ENCODE measurements at places on chromosomes 5 and 9.

- no peak for DNase-seq
Observed at GRCh38 chr5:155838394-155838793, 488.6 kb upstream of the SGCD start.

DNA sequence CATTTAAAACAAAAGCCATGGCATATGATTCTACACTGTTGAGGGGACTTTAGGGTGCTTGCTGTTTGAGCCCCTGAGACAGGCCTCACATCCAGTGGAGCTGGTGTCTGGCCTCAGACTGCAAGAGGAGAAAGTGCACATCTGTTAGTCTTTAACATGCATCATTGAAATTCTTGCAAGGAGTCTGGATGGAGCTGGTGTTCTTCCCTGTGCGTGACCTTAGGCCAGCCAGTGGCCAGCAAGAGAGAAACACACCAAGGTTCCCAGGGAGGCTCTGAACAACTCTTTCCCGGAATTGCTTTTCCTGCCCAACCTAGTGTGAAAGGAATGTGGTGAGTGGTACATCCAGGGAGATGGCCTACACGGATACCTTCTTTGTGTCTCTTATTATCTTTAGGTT lies 282.8 kb upstream of the TNC start:
- no peak for DNase-seq

GRCh38 chr5:135833961-135834638 lies 363 bp upstream of the SLC25A48 start:
- DNase-seq = no peak

DNA sequence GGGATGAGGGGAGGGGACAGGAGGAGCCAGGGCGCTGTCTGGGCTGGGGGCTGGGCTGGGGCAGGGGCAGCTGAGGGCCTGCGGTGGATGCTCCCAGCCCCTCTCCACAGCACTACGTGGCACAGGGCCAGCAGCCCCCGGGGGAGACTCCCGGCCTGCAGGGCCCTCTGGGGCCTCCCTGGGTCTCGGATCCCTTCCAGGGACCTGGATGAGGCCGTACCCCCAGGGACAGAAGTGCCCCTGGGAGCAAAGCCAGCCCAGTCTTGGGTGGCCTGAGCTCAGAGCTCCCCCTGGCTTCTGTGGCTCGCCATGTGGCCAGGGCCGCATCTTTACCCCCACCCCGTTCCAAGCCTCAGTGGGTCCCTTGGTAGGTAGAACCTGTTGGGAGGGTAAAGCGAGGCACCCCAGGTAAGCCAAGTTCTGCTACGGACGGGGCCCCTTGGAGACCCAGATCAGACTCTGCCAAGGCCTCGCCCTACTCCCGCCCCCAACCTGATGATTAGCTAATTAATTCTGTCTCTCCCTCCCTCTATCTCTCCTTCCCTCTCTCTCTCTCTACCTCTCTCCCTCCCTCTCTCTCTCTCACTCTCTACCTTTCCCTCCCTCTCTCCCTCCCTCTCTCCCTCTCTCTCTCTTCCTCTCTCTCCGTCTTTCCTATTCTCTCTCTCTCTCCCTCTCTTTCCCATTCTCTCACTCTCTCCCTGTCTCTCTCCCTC lies 24.3 kb downstream of the KCNT1 start:
- DNase-seq = no peak

- no peak for DNase-seq
Observed at GRCh38 chr5:53411388-53411787, 69.0 kb upstream of the FST start.

GRCh38 chr9:136297016-136297691 lies 6.7 kb downstream of the CCDC187 start:
- no peak for DNase-seq

DNA sequence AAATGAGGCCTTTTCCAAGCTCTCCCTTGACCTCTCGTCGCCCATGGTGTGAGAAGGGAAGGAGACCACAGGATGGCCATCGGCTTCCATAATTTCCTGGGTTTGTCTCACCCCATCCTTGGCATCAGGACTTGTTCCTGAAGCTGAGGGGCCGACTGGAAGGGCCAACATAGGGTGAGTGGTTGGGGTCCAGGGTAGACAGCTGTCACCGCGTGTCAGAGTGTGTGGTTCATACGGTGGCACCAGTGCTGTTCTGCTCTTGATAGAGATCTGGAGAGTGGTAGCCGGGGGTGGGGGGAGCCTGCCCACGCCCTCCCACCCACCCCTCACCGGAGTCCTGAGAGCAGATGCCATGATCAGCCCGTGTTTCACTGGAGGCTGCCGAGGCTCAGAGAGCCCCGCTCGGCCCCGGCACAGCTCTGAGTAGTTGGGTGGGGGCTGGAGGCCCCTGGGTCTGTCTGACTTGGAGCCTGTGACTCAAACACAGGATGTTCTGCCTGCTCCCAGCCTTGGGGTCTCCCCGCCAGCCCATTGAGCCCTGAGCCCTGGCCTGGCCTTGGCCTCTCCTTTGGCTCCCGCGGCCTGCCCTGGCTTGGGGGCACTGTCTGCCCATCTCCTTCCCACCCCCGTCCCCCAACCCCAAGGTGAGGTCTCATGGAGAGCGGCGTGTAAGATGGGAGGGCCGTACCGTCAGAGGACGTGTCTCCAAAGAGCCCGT lies 53.1 kb upstream of the IER5L start:
- DNase-seq = no peak
